ENCODE measurements at places on chromosomes 4 and X.
A peak's percentile ranks its signal among the peaks of the same experiment; 100 is the strongest.

GRCh38 chr4:751676-752075 lies 46.0 kb downstream of the PCGF3 start:
- DNase-seq, result no peak

GRCh38 chrX:122667667-122668066 lies 516.4 kb upstream of the GRIA3 start:
- DNase-seq, result no peak

- DNase-seq, result no peak
Measured at GRCh38 chr4:78424461-78424860, 127.1 kb upstream of the ANXA3 start.

GRCh38 chr4:56657128-56657527 lies 24.0 kb downstream of the HOPX start:
- DNase-seq, result no peak

GRCh38 chr4:4693258-4693657 lies 151.4 kb upstream of the STX18 start:
- no peak for DNase-seq

GRCh38 chr4:154740462-154740861 lies 3.3 kb upstream of the LRAT start:
- no peak for DNase-seq

- no peak for DNase-seq
Measured at GRCh38 chrX:29617276-29617675, 598.1 kb upstream of the MAGEB2 start.

DNA sequence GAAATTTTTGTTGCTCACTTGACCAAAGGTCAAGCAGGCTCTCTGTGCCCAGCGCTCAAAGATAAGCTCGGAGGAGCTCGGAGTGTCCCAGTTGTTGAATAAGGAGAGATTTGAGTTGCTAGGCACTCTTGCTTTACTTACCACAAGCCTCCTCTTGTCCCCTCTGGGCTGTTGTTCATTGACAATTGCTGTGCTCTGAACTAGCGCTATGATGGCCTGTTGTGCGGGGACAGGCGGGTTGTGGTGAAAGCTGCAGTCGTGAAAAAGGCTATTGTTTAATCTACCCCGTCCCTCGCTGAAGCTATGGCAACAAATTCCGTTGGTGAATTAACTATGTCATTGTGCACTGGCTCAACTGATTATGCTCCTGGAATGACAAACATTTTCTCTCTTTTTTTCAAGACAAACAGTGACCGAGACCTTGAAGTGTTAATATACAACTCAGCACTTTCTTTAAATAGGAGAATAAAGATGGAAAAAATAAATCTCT lies 21.0 kb upstream of the POLA1 start:
- no peak for DNase-seq

GRCh38 chrX:65136424-65136823 lies 160.2 kb upstream of the ZC4H2 start:
- DNase-seq, result no peak

- no peak for DNase-seq
Measured at GRCh38 chrX:66680451-66680850, 41.6 kb upstream of the EDA2R start.

- DNase-seq, result no peak
Measured at GRCh38 chr4:165758086-165758485, 115.0 kb upstream of the TLL1 start.

DNA sequence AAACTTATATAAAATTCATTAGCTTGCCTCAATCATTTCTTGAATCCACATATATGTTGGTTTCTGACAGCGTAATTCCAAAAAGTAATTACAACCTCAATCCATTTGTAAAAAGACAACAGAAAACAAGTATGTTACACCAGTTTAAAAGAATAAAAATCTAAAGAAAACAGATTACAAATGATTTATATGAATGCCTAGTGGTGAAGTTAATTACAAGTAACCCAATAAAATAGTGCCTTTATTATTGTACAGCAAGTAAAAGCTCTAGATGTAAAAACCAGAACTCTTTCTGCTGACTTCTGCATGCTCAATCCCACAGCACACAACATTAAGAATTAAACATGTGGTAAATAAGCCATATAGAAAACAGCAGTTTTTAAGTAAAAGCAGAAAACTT lies 197.8 kb downstream of the MAB21L2 start:
- DNase-seq, result no peak

GRCh38 chr4:108224611-108225053 lies 55.9 kb upstream of the LEF1 start:
- DNase-seq, result no peak

DNA sequence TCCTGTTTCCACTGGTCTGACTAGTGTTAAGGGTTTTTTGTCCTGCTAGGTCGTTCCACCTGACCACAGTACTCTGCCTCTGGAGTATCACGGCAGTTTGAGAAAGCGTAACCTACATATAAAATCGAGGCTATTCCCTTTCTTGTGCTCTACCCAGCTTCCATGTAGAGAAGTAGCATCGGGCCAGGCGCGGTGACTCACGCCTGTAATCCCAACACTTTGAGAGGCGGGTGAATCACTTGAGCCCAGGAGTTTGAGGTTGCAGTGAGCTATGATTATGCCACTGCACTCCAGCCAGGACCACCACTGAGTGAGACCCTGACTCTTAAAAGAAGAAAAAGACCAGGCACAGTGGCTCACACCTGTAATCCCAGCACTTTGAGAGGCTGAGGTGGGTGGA lies 7.5 kb downstream of the PPEF1 start:
- DNase-seq, result no peak

DNA sequence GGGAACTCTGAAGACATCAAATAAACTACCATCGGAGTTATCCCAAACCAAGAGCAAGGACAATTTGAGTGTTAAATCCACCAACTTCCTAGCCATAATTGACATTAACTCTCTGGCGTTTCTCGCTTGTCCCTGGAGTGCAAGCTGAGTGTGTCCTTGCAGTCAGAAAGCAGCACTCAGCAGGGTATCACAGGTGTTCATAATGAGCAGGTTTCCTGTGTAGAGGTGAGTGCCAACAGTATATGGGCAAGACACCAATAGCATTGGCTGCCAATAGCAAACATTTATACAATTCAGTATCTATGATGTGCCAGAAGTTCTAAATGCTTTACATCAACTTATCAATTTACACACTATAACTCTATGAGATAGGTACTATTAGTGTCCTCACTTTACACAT lies 11.2 kb downstream of the BLTP1 start:
- DNase-seq, result no peak

- DNase-seq, result no peak
Measured at GRCh38 chr4:14513471-14513870, 488.8 kb upstream of the CPEB2 start.

DNA sequence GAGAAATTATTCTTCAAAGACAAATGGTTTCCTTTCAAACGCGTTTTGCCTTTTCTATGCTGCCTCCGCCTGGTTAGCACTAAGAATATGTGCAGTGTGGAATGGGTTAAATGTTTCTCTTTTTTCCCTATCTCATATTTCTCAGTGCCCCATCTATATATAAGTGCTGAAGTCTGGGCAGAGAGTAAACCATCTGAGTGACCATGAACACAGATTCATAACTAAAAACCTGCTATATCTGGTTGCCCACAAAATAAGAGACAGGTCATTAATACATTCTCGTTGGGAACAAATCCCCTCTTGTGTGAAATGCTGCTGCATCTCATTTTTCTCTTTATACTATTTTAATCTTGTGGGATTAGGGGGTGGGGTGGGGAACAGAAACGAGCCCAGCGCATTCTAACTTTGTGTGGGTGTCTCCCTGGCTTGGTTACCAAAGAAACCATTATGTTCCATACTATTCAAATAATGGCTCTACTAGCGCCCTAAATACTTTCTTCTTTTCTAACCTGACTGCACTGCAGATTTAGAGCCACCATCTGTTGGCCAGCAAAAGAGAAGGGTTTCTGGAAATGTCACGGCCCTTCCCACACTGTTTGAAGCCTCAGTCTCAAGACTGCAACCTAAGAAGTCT lies 42.2 kb upstream of the PTCHD1 start:
- DNase-seq, result no peak

GRCh38 chr4:140756319-140757231 lies at the start of gene TBC1D9:
Gene TBC1D9 (minus strand): TSS chr4:140756385. CDS start chr4:140756045, 340 bp downstream.
- no peak for DNase-seq

DNA sequence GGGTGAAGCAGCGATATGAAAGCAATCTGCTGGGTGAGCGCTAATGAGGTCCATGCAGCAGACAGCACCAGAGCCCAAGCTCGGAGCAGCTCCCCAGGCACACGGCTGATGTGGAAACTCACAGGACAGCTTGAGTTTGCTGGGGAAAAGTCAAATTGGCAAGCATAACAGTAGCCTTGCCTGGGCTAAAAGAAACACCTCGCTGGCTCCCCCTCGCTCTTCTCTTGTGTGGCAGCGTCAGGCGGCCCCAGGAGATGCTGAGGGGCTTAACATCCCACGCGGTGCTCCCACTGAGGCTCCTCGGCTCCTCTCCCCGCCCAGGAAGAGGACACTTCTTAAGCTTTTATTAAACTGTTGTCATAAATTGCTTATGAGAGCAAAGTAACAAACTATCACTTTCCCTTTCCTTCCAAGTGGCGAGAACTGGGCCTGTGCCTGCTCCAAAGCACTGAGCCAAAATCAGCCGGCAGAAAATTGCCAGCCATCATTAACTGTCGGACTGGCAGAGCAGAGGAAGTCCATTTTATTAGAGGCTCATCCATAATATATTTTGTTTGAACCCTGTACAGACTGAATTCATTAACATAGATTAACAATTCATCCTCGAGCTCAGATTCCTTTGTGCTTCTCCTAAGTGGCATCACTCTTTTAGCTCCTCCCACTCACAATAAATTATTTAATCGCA lies 111.4 kb downstream of the TSPAN5 start:
- no peak for DNase-seq

DNA sequence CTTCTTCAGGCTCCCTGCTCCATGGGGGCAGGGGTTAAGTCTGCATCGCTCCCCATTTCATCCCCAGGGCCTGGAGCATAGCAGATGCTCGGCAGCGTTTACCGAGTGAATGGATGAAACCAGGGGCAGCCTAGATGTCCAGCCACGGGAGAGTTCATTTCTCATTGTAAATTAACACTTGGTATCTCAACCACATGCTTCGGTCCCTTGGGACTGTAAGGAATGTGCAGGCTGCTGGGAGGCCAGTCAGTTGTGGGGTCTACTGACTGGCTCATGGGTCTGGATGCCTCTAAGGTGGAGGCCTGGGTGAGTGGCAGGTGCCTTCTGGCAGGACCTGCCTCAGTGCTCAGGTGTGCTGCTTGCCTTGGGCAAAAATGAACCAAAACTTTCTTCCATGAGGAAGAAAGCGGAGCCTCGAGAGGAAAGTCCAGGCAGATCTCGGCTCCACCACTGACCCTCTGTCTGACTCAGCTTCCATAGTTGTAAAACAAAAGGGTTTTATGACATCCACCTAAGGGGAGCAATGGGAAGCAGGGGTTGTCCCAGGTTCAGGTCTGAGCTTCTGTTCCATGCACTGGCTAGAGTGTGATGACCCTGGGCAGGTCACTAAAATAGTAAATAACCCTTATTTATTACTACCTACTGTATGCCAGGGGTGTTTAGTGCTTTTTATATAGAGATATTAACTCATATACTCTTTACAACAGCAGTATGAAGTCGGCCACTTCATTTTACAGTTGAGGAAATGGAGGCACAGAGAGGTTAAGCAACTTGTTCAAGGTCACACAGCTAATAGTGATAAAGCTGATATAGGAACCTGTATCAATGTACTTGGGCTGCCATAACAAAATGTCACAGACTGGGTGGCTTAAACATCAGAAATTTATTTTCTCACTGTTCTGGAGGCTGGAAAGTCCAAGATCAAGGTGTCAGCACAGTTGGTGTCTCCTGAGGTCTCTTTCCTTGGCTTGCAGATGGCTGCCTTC lies 144.3 kb upstream of the STX18 start:
- DNase-seq, result no peak

DNA sequence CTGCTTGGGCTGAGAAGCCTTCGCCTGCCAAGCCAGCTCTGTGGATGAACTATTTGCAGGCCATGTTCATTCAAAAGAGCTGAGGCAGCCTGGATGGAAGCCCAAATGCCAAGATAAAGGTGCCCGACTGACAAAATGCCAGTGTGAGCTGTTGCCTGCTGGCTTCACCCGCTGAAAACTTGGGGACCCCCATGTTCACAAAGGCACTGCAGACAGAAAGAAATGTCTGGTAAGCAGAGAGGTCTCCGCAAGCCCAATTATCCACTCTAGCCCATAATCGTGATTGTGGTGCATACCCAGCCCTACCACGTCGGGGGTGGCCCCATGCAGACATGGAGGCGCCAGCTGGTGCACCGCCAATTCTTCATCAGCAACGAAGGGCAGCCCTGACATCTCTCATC lies 13.0 kb upstream of the SMIM20 start:
- no peak for DNase-seq

GRCh38 chr4:152246659-152247058 lies 289.2 kb downstream of the FBXW7 start:
- no peak for DNase-seq

DNA sequence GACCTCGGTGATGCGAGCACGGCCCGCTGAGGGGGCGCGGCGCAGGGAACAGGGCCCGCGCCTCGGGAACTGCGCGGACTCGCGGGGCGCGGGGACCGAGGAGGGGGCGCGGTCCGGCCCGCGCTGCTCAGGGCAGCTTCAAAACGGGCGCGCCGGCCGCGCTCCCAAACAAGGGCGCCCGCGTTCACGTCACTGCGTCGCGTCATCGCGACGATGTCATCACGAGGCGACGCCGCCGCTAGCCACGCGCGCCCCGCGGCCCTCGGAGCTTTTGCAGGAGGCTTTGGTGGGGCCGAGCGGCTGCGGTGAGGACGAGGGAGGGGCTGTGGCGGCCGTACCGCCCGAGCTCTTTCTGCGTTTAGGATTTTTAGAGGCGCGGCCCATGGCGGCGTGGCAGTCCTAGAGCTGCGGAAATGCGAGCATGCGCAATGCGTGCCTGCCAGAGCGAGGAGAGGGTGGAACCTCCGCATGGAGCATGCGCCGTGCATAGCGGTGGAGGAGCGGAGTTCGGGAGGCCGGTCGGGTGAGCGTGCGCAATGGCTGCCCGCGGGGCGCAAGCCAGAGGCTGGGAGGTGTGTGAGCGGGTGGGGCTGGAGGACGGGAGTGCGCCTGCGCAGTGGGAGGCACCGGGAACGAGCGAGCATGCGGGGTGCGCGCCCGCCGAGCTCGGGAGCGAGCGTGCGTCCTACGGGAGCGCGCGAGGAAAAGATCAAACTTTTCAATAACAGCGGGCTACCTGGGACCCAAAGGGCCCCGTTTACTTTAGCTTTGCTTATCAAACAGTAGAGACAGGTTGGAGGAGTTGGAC lies at the start of gene PPP2R3B:
TSS of gene PPP2R3B (minus strand) at position 140 of the 808 bp plus-strand sequence. CDS start 216 bp downstream, outside the sequence.
- DNase-seq, result peak; percentile 96
